ENCODE measurements at places on chromosomes 1 and 21.

DNA sequence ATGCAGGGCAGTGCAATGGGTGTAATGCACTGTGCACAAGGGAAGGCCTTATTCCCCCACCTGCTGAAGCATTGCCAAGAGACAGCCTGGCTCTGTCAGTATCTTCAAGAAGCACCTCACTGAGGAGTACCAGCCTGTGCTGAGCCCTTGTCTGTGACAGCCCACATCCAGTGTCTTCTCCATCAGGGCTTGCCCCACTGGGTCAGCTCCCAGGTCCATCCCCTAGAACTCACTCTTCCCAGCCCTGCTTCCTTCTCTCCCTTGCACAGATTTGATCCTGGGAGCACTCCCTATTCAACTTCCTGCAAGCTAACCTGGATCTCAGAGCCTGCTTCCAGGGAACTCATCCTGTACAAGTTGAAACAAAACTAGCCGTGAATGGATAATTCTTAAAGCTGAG lies 33.6 kb upstream of the IFNGR2 start:
- no peak for DNase-seq

DNA sequence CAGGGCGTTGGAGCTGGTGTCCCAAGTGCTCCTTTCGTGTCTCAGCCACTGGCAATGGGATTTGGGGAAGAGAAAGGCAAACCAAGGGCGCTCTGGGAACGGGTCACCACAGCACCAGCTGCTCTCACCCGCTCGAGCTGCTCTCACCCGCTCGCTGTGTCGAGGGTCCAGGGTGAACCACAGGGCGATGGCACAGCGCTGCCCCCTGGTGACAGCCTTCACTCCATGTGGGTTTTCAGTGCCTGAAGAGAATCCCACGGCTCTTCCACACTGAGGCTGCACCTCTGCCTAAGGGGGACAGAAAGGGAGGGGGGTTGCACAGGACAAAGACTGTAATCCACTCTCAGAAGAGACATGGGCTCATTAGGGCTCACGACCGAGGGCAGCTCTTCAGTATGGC lies 7.1 kb upstream of the CLDN19 start:
- peak; percentile 58 for DNase-seq

GRCh38 chr1:165169028-165169427 lies 187.5 kb downstream of the LMX1A start:
- no peak for DNase-seq

DNA sequence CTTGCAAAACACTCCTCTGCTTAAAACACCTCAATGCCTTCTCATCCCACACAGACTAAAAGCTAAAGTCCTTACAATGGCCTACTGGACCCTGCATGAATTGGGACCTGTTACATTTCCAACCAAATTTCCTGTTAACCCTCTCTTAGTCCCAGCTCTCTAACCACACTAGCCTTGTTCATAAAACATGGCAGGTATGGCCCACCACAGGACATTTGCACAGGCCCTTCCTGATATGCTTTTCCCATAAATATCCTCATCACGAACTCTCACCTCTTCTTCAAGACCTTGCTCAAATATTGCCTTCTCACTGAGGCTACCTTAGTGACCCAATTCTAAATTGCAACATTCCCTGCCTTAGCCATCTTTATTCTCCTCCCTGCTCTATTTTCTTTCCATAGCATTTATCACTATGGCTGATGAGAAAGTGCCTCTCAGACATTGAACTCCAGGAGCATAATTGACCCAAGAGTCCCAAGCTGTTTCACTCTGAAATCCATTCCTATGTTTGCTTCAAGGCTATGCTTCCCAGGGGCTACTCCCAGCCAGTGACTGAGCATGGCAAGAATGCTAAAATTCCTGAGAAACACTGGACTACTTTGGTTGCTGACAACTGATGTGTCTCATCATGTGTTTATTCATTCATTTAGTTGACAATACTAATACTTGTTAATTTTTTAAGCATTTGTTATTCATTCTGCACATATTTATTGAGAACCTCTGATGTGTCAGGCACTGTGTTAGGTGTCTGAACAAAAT lies 2.7 kb upstream of the PALMD start:
- DNase-seq, result no peak

DNA sequence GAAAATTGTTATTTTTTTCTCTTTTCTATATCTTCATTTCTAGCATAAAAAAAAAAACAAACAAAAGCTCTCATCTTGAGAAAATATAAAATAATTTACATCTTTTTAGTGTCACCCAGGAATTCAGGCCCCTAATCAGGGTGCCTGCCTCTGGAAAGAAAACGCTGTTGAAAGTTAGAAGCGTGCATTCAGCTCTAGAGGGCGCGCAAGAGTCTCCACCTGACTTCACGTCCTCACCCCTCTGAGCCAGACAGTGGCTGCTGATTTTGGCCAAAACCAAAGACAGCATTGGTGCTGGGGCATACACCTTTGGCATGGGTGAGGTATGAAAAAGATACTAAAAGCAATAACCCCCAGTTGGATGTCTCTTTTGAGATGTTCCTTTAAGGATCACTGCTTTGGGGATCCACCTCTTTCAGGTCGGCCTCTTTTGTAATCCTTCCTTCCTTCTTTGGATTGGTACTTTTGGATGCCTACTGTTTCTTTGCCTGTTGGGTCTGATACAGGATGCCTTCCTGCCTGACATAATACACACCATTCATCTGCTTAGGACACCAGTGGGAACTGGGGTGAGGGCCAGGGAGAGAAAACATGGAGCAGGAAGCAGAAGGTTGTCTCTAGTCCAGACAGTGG lies 77.6 kb upstream of the CHRM3 start:
- peak; percentile 23 for DNase-seq

DNA sequence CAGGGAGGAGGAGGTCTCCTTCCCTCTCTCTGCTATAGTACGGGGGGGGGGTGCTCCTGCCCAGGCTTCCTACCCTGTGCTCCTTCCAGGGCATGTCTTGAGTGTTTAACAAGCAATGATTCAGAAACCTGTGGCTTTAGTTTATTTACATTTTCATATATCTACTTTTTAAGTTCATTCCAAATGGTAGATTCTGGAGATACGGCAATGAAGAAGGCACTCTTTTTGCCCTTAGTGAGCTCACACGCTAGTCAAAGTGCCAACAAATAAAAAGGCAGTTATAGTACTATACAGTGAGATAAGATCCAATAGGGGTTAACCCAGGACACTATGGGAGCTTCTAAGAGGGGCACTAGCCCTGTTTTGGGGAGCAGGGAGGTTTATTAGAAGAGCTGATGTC lies 169.3 kb upstream of the CACNA1E start:
- no peak for DNase-seq

DNA sequence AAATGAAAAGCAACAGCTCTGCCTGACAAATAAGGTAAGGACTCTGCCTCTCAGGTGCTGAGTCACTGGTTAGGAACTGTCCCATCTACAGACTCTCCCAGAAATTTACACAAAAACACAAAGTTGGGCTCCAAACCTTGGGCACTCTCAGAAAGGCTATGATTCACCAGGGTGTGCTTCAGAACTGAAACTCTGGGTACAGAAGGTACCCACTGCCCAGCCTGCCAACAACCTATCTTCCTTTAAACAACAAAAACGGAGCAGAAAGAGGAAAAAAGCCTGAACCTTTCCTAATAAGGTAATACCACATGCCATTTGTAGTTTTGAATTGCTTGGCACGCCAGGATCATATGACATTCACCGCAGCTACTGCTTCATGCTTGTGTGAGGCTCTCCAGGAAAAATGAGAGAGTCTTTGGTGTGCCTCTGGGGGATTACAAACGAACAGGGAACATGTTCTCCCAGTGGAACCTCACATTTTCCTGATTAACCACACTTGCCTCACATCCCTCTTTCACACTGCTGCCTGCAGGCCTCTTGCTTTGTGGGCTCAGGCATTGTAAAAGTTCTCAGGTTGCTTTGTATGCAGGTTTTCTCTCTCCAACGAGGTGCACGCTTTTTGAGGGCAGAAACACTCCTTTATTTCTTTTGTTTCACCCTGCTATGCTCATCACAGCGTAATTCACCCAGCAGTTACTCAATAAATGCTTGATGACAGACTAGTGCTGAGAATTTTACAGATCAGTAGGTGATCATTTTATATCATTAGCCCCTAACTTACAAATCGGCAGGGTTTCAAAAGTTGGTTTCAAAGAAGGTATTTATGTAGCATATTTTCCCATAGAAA lies 65.1 kb downstream of the GADD45A start:
- no peak for DNase-seq

DNA sequence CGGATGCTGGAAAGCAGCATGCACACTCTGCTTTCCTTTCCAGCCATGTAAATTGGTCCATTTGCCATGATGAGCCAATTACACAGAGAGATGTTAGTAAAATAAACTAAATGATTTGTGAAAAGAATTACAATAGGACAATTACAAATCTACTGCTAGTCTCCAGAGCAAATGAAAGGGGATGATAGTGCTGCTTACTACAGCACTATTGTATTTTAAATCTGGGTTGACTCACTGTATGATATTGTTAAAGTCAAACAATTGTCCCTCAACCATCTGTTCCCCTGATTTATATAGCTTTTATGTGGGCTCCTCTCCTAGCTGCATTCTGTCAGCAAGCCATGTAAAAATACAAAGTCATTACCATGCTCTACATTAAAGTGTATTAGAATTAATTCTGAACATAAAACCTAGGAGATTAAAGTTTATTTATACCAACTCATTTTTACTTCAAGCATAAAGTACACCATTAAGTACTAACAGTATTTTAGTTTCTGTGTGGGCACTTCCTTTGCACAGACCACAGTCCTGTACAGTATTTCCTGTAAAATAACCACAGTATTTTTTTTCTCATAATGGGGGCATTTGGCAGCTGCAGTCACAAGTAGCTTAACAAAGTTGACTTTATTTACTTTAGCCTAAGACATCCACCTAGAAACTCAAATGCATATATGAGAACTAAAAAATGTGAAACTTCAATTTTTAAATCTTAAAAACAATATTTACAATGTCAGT lies 135.8 kb downstream of the VAV3 start:
- DNase-seq, result no peak

GRCh38 chr1:183824291-183824690 lies 19.4 kb downstream of the RGL1 start:
- DNase-seq, result no peak

- no peak for DNase-seq
Measured at GRCh38 chr1:181643631-181644030, 160.3 kb downstream of the CACNA1E start.

- no peak for DNase-seq
Measured at GRCh38 chr1:74286414-74286813, 51.2 kb downstream of the TNNI3K start.

GRCh38 chr1:178411756-178412399 lies 84.9 kb downstream of the CLEC20A start:
- DNase-seq, result no peak

DNA sequence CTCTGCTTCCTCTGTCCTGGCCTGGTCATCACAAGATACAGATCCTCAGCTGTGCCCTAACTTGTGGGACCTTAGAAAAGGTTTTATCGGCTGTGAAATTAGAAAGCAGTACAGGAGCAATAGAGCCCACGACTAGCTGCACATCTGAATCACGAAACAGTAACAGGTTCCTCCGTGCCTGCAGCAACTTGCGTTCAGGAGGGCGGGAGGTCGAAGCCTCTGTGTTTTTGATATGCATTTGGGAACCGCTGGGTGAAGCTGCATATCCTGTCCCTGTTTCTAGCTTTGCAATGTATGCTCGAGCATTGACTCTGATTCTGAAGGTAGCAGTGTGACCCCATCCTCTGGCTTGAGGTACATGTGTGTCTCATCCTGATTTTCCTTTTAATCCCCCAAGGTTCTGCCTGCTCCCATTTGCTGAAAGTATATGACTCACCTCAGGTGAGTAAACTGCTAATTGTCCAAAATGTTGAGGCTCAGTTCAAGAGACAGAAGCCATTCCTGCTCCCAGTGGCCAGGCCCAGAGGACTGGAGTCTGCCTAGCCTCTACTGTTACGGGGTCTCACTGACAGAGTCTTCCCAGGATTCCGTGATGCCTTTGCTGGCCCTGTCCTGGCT lies 44.3 kb downstream of the SCCPDH start:
- DNase-seq, result no peak

DNA sequence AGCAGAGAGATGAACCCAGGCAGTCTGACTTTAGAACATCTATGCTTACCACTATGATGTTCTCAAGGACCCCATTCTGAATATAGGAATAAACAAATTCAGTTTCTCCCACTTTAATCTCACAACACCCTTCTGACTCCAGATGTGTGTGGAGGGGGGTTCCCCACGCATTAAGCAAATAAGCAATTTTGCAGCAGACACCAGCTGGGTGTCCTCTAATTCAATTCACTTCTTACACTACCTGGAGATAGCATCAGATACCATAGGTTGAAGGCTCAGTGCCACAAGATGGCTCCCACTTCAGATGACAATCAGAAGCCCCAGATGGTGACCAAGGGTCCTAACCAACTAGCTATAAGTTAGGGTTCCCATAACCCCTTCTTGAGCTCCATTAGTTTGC lies 30.3 kb upstream of the CEP350 start:
- DNase-seq, result no peak

- peak; percentile 31 for DNase-seq
Measured at GRCh38 chr21:32940079-32941014, 85.4 kb upstream of the OLIG2 start.

GRCh38 chr1:43276673-43277072 lies 6.9 kb downstream of the TMEM125 start:
- no peak for DNase-seq

- DNase-seq, result no peak
Measured at GRCh38 chr1:16927256-16927655, 5.5 kb downstream of the CROCC start.

DNA sequence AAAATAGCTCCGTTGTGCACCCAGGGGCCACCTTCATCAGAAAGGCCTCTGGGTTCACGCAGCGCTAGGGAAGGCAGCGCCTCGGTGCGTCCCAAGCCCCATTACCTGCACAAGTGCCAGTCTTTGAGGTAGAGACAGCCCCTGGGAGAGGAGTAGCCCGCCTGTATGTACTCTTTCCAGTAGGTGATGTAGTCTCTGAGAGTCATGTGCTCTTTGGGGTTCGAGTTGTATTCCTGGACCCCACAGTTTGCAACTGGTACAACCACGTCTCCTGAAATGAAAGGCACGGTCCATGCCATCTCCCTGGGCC lies 601 bp downstream of the JMJD4 start:
- no peak for DNase-seq

GRCh38 chr1:173669491-173669941 lies at the start of gene ANKRD45:
TSS of gene ANKRD45 (minus strand) at chr1:173669851. CDS start at chr1:173659418, 10,433 bp downstream.
- peak; percentile 17 for DNase-seq

- DNase-seq, result no peak
Measured at GRCh38 chr1:170471398-170472053, 60.4 kb upstream of the GORAB start.

DNA sequence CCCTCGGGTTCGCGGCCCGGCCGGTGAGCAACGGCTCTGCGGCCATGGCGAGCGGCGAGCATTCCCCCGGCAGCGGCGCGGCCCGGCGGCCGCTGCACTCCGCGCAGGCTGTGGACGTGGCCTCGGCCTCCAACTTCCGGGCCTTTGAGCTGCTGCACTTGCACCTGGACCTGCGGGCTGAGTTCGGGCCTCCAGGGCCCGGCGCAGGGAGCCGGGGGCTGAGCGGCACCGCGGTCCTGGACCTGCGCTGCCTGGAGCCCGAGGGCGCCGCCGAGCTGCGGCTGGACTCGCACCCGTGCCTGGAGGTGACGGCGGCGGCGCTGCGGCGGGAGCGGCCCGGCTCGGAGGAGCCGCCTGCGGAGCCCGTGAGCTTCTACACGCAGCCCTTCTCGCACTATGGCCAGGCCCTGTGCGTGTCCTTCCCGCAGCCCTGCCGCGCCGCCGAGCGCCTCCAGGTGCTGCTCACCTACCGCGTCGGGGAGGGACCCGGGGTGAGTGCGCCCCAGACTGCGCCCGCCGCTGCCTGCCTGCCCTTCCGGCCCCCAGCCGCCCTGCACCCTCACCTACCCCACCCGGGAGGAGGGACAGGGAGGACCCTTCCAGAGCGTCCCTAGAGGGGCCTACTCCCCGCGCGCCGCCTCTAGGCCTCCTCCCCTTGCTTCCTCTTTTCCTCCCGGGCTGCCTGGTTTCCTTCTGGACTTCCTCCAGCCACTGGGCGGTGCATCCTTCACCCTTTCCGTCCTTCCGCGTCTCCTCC lies at the start of gene RNPEP:
RNPEP (plus strand) TSS at position 26 of the 757 bp plus-strand sequence; CDS start at position 45, 19 bp downstream.
- DNase-seq, result peak; percentile 46

Data from stimulated activated CD4-positive, alpha-beta T cell treated with anti-CD3 and anti-CD28 coated beads, Interleukin-2, amount 100 ng/mL, for 24 hours (primary cell).